ENCODE measurements at places on chromosomes 1 and 21.

DNA sequence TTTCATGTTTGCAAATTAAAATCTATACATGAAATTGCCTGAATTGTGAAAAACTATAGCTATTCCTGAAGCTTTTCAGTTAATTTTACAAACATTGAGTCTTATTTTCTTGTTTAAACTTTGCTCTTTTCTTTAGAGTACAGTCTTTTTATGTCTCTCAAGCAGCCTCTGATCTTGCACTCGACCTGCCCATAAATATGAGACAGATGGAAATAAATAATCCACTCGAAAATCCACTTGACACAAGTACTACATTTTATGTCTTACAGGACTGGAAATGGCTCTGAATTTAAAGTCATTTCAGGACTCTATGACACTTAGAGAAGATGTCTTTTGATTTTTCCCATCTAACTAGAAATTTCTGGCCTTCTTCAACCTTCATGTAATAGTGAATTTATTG is 283.8 kb downstream of the USP25 start:
- no peak for DNase-seq

- DNase-seq, result no peak
Measured at GRCh38 chr1:33128781-33129180, 47.8 kb downstream of the AZIN2 start.

DNA sequence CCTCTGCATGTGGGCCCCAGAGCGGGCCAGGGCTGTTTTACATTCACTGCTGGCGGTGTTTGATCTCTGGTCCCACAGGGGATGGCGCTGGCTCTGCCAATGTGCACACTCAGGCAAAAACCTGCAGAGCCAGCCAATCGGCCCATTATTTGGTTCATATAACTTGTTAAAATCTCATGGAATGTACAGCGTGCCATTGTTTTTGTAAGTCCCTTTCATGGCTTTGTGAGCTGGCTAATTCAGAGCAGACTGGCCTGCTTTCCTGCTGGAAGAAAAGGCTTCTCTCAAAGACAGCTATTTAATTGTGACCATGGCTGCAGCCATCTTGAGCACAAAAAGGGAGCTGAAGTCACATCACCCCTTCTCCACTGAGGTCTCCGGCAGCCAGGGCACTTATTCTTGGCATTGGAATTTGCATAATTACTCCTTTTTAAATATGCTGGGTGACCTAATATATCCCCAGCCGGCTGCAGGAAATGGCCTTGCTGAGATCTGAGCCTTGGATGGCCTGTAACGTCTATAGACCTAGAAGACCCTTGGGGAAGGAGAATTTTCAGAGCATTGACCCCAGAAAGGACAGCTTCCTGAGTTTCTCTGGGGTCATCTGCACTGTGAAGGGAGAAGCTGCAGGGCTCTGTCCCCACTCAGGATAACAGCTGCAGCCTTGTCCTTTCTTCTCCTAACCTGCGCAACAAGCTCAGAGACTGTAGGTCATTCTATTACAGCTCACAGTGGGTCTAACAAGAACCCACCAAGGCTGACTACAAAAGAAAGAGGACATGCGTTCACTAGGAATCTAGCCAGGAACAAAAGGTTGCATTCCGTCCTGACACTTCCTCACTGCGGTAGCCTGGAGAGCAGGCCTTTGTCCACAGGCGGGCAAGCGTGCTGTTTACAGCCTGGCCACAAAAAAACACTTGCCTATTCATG is 45.8 kb downstream of the BCAR3 start:
- no peak for DNase-seq

- DNase-seq, result no peak
Measured at GRCh38 chr1:83932281-83932680, 66.7 kb downstream of the TTLL7 start.

DNA sequence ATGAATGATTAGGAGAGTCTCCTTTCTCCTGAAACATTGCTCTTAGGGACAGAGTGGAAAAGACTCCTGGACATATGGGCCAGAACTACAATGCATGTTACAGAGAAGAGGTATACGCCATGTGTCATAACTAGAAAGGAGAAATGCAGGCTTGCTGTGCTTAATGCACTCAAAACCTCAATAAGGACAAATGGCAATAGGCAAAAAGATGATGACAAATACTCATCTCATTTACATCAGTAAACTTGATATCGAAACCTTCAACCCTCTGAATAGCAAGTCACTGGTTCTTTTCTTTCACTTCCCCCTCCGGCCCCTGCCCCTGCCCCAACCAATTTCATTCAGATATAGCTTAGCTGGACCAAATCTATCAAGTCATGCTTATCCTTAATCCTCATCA is 1.9 kb upstream of the GPR88 start:
- DNase-seq, result no peak

- DNase-seq, result no peak
Measured at GRCh38 chr1:156746728-156747631, 4.5 kb downstream of the HDGF start.

- no peak for DNase-seq
Measured at GRCh38 chr1:53890522-53890941, 935 bp upstream of the YIPF1 start.

All from stimulated activated naive B cell treated with anti-CD40 and anti-IgM and Interleukin-4, amounts not matched to agents 10 μg/mL and 1 μg/mL and 100 μg/mL, for 72 hours (primary cell).